Stimulated activated CD4-positive, alpha-beta T cell treated with anti-CD3 and anti-CD28 coated beads, Interleukin-15, amount 100 ng/mL, for 48 hours (primary cell): ENCODE measurements at places on chromosomes 2 and 18.
A peak's percentile ranks its signal among the peaks of the same experiment; 100 is the strongest.

GRCh38 chr18:39425172-39425850 is 1859.7 kb upstream of the CELF4 start:
- no peak for DNase-seq

DNA sequence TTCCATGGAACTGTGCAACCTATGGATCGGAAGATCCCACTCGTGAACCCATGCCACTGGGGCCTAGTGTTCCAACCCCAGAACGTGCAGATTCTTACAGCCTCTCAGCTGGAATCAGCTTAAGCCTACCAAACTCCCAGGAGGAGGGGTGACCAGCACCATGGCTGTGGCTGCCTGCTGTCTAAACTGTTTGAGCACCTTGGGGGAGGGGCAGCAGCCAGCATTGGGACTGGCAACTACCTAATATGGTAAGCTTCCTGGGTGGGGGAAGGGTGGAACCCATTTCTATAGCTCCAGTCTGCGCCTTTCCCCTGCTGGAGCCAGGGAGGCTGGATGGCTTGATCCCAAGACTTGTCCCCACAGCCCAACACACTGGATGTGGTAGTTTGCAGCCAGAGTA is 10.7 kb upstream of the POLE4 start:
- DNase-seq: no peak

DNA sequence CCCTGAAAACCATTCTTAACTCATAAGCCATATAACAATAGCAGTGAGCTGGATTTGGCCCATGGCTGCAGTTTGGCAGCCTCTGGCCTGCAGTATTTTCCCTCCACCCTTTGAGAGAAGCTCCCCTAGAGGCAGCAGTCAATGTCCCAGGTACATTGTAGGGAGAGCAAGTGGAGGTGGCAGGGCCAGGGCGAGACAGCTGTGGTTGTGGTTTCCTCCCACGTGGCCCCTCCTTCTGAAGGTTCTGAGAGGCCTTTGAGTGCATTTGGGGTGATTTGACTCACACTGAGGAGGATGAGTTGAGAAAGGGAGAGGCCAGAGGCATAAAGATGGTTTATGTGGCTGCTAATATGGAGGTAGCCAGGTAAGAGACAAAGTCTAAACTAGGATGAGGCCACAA is 45.5 kb upstream of the LDAH start:
- peak; percentile 66 for DNase-seq

DNA sequence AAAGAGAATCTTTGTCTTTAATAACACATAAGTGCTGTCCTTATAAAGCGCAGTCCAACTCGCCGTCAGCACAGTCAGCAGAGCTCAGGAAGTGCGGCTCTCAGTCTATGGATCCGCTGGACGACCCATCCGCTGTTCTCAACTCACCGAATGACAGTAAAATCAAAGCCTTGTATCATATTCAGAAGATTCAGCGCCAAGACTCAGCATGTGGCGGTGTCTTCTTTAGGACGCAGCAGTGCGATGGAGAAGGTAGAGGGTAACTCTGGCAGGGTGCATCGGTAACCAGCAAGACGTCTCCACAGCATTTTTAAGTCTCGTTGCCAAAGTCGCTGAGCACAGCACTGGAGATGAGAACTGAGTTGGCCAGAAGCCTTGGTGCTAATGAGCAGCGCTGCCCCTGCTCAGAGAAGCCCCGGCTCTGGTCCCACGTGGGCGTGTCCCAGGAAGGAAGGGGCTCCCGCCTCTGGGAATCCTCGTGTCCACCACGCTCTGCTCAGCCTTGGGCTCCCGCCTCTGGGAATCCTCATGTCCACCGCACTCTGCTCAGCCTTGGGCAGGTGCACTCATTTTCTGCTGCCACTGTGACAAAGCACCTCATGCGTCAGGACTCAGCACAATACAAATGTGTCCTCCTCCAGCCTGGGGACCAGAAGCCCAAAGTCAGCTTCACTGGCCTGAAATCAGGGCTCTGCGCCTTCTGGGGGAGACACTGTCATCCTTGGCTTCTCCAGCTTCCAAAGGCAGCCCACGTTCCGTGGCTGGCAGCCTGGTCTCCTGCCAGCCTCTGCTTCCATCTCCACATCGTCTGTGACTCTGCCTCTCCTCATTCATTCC is 238.0 kb upstream of the SALL3 start:
- DNase-seq: no peak

DNA sequence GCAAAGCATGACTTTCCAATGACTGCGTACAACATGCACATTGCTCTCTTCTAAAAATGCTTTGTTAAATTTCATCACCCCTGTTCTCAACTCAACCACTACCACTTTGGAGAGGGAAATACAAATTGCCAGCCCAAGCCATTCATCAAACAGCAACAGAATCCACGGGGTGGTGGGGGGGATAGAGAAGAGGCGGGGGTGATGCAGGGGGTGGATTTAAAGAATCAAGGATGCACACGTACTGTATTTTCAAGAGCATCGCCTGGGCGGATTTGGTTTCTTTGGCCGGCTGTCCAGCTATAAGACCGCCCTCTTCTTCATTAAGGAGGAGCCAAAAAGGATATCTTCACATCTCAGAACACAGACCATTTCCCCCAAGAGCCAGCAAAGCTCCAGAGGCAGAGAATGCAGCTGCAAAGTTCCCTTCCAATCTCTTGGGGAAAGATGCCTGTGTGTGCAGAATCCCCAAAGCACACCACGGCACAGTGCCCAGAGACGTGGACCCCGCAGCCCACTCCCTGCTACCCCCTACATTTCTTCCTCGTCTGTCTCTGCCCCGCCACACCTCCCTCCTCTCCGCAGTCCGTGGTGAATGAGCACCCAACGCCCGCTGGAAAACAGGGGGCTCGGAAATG is 977 bp downstream of the SLC8A1 start:
- no peak for DNase-seq

- DNase-seq: no peak
Measured at GRCh38 chr2:109120166-109120565, 8.8 kb upstream of the SH3RF3 start.

- no peak for DNase-seq
Measured at GRCh38 chr2:169495310-169495928, 14.1 kb upstream of the KLHL41 start.
